Fibroblast of villous mesenchyme (primary cell): ENCODE measurements at places on chromosomes 5 and 9.

- DNase-seq, result no peak
Observed at GRCh38 chr9:99231711-99232110, 9.6 kb downstream of the SEC61B start.

- DNase-seq, result no peak
Observed at GRCh38 chr5:116497631-116498030, 77.0 kb downstream of the SEMA6A start.

- DNase-seq, result no peak
Observed at GRCh38 chr9:1969898-1970297, 45.2 kb upstream of the SMARCA2 start.

DNA sequence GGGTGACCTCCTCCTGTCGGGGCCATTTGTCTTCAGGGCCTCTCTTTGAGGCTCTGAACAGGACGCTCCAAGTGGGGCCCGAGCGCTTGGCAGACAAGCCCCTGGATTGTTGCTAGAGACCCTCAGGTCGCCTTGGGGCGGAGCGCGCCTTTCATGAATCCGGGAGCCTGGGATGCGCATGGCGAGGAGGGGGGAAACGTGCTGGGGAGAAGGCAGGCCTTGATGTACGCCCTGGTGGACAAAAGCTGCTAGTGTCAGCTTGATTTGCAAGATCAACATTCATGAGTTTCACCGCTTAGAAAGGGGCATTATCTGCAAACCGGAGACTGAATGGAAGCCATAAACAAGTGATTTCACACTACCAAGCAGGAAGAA lies 226.3 kb downstream of the SMARCA2 start:
- no peak for DNase-seq

DNA sequence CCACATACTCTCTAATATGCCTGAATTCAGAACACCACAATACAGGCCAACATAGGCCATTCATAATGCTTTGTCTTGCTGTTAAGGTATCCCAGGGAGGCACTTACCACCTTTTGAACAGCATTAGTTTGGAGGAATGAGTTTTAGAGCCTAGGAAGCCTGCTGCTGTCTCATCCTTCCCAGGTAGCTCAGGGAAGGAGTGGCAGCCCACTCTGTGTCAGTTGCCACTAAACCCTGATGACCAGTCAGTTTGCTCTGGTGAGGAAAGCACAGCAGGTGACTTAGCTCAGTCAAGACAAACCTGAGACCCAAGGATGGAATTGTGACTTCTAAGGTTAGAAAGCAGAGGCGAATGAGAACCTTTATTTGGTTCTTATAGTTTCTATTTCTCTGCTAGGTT lies 337.4 kb upstream of the ATP10B start:
- no peak for DNase-seq

- DNase-seq, result no peak
Observed at GRCh38 chr5:141343953-141344463, 379 bp downstream of the PCDHGA3 start.

- peak; percentile 59 for DNase-seq
Observed at GRCh38 chr9:127853312-127854183, 910 bp downstream of the ENG start.

DNA sequence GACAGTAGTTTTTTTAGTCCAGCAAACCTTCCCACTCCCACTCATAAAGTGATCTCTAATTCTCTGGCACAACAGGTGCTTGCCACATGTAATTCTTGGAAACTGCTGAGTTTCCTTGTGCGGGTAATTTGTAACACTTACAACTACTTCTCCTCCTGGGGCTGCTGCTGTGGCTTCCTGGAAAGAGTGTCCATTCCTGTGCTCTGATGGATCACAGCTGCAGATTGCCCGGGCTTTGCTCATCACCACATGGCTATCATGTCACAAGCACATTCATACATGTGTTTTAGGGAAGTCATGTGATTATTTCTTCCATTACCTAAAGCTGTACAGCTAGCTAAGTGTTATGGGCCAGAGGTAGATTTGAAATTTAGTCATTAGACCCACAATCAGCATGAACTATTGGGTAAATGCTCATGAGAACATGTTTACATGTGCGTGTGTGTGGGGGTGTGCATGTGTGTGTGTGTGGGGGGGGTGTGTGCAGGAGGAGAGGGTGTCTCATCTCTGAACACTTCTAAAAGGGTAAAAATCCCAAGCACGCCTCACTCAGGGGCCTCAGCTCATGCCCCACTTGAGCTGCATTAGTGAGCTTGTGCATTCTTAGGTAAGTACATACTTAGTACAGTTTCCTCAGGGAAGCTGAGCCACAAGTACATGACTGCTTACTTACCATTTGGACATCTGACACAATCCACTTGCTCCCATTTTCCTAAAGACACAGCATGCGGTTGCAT lies 118.1 kb upstream of the CCDC112 start:
- DNase-seq, result peak; percentile 95

DNA sequence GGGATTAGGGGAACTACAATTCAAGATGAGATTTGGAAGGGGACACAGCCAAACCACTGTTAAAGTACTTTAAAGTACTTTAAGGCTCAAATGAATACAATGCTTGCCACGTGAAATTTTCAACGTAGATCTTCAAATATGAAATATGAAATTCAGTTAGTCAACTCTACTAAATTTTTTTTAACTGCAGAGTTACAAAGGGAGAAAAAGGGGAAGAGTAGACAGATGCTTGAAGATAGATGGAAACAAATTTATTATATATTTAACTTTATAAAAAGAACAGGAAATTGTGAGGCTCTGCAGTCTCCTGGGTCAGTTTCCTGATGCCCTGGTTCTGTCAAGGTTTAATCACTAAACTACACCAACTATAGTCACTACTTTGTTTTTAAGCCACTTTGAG lies 785.5 kb upstream of the DMAC1 start:
- no peak for DNase-seq

- no peak for DNase-seq
Observed at GRCh38 chr5:86463339-86463738, 154.4 kb upstream of the COX7C start.
